Epithelial cell of esophagus (primary cell): ENCODE measurements at places on chromosomes 11 and 22.

GRCh38 chr11:48141475-48142122, 75.0 kb upstream of the OR4B1 start:
- peak; percentile 11 for DNase-seq

- no peak for DNase-seq
These were observed 632.6 kb upstream of the KIRREL3 start for GRCh38 chr11:127632976-127633680.

DNA sequence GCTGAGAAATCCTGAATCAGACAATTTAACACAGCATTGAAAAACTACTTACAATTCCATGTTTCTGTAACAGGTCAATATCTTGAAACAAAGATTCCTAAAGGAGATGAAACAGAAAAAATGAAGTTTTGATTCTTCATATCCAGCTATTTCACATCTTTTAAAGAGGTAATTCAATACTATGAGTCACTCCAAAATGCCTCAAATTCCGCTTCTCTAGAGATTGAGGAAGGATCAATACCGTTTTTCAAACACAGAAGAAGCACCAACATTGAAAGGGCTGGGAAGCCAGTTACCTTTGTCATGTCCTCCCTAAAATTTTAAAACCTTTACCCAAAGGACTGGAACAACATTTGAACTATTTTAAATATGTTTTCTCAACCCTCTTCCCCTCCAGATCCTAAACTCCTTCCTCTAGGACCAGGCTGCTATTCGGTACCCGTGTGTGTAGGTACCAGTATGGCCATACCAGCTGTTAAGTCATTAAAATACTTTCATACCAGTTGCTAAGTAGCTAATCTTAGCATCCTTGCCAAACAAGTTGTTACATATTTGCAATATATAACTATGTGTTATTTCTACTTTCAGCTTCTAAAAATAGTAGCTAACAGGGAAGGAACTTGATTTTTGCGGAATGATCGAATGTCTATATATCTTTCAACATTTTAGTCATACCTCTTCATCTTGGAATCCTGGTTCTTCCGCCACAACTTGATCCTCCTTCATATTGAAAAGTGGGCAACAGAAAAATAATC, 2.3 kb downstream of the DMC1 start:
- peak; percentile 30 for DNase-seq

DNA sequence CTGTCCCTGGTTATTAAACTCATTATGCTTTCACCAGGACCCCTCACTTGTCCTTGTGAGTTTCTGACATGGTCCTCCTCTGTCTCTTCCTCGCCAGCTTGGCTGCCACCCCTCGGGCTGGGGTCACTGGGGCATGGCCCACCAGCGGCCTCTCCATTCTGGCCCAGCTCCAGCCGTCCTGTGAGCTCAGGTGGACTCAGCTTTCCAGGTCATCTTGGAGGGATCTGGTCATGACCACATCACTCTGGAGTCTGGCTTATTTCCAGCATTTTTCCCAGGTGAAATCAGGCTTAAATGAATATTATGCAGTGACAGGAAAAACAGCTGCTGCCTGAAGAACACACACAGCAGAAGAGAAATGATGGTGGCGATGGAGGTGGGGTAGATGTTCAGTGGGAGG, 224.5 kb downstream of the ADAMTS15 start:
- peak; percentile 62 for DNase-seq

GRCh38 chr22:20197407-20198030, 46.7 kb upstream of the CCDC188 start:
- DNase-seq = no peak

DNA sequence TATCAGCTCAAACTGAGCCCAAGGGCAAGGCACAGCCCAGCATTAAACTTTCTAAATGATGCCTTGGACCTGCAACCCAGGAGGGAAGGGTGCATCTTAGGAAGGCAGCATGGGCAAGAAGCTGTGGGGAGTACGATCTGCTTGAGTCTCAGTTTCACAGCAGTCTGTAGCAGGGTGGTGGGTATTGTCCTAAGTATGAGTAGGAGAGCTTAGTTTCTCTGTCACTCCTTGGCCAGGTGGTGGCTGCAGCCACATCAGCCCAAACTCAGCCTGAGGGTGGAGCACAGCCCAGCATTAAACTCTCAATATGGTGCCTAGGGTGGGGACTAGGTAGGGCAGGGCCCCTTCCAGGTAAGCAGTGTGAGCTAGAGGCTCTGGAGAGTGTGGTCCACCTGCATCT, 85.5 kb downstream of the ACER3 start:
- DNase-seq = no peak

DNA sequence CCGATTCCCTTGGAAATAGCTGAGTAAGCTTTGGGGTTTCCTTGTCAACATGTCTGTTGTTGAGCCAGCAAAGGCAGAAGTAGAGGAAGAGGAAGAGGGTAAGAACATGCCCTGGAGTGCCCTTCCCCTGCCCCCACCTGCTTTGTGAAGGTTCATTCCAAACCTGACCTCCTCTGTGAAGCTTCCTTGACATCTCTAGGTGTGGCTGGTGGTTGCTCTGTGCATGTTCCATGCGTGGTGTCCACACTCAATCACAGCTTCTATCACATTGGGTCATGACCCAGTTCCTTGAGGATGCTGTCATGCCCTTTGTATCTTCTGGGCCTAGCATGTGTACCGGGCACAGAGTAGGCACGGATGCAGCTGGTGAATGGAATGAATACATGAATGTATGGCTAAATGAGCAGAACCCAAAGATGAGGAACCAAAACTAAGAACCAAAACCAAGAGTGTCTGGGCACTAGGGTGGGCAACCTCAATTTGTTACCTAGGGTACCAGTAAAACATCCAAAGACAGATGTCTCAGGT, 23.7 kb upstream of the FXYD6 start:
- DNase-seq = no peak

DNA sequence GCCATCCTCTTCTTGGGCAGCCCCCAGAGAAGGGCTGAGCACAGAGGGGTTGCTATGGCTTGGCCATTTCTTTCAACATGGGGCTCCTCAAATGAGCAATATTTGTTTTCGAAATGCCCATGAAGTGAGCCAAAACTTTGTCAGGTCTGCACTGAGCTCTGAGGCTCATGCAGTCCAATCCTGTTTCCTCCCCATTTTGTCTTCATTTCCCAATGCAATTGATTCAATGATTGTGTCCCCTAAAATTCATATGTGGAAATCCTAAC, 60.6 kb upstream of the CD44 start:
- DNase-seq = no peak

GRCh38 chr11:66328302-66329144, 7.7 kb downstream of the RIN1 start:
- peak; percentile 70 for DNase-seq

DNA sequence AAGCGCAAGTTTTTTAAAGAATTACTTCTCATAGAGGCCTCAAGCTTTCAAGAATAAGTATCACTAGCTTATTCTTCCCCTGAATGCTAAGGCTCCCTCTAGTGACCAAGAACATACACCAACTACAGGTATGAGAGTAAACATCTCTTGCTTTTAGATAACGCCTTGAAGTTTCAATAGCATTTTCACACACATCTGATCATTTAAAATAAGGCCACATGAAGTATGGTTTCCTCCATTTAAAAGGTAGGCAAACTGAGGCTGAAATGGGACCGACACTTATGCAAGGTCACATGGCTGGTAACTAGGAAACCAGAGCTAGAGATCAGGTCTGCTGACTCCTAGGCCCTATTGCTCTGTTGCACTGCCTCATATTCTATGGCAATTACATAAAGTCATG, 66.5 kb downstream of the CCDC34 start:
- peak; percentile 75 for DNase-seq

DNA sequence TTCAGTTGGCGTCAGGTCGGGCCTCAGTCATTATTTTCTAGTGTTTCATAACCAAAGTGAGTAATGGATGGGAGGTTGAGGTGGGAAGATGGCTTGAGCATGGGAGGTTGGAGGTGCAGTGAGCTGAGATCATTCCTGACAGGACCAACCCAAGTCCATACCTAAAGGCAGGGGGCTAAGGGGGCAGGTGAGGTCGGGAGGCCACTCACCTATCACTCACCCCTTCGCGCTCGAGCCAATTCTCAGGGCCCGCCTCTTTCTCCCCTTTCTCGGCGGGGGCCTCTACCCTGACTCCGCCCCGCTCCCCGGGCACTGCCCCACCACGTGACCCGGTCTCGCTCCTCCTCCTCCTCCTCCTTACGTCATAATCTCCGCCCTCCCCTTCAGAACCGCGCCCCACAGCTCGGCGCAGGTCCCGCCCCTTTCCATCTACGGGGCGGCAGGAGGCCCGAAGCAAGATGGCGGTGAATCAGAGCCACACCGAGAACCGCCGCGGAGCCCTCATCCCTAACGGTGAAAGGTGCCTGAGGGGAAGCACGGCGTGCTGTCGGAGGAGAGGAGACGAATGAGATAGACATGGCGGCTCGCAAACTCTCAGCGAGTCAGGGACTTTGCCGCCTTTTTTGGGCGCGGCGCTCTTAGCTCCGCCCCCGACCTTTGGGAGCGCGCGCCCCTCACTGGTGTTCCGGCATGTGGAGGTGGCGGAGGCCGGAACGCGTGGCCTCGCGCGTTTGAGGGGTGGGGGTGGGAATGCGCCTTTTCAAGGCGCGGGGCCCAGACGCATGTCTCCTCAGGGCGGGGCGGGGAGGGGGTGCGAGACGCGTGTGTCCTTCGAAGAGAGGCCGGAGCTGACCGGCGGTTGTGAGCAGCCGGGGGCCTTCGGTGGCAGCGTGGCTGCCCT, at the start of gene WBP2NL:
WBP2NL (plus strand) TSS at position 428 of the 901 bp plus-strand sequence; CDS start at position 459, 31 bp downstream.
- peak; percentile 83 for DNase-seq

DNA sequence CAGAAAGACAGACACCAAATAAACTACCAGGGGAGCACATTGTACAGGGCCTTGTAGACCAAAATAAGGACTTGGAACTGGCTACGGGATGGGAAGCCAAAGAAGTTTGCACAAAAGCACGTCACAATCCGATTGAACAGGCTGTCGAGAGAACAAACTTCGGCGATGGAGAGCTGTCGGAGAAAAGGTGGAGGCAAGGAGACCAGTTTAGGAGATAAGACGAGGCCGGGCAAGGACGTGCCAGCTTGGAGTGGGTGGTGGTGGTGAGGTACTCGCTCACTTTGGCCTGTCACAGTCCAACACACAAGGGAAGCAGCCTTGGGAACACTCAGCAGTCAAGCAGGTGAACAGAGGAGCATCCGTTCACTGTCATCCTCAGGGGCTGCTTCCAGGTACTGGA, 19.0 kb downstream of the APOL5 start:
- DNase-seq = no peak

DNA sequence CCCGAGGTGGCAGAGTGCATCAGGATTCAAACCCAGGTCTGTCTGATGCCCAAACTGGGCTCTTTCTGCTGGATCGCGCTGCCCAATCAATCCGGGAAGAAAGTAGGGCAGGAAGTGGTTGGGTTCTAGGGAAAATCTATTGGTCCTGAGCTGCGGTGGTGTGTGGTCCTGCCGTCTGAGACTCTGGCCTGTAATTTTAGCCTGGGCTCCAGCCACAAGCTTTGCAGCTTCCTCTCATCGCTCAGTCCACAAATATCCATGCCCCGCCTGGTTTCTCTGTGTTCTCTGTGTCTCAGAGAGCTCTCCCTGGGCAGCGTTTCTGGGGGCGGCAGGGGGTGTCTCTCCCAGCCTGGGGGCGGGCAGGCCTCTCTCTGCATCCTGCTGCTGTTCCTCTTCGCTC, 18.7 kb downstream of the CACNG2 start:
- DNase-seq = no peak

GRCh38 chr11:3130269-3131071, 34.6 kb downstream of the OSBPL5 start:
- DNase-seq = peak; percentile 96

- peak; percentile 82 for DNase-seq
These were observed 29.6 kb upstream of the CCDC134 start for GRCh38 chr22:41770715-41771468.

DNA sequence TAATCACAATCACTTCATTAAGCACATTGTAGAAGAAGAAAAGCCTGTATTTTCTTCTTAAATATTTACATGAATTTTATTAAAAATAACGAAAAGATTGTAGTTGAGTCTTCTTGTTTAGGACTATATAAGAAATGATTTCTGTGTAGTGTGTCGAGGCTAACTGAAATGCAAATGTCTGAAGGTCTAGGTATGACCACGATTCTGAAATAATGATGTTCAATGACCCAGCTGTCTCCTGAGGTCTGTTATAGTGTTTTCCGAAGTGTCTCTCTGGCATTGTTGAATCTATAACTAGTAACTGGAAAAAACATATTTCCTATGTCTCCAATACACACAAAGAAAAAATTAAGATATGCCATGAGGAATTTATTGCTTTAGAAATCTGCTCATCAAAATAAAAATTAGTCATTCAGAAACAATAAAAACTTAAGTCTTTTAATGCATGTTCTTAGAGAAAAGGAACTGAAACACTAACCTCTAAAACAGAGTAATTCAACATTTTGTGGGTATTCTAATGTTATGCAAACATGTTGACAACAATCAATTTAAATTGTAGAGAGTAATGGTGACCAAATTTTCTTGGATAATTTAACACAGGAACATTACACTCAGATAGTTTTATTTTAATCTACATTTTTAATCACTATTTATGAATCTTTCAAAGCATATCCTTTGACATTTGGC, 55.0 kb downstream of the CASP12 start:
- DNase-seq = no peak

GRCh38 chr11:19869466-19869865, 156.8 kb downstream of the NAV2 start:
- no peak for DNase-seq

DNA sequence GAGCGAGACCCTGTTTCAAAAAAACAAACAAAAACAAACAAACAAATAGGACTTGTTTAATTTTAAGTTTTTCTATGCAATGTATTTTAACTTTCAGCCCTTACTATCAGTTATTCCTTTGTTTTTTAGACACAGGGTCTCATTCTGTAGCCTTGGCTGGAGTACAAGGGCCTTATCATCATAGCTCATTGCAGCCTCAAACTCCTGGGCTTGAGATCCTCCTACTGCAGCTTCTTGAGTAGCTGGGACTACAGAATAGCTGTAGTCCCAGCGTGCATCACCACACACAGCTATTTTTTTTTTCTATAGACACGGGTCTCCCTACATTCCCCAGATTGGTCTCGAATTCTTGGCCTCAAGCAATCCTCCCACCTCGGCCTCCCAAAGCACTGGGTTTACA, 44.5 kb downstream of the PIK3C2A start:
- no peak for DNase-seq

- DNase-seq = peak; percentile 54
These were observed 950 bp upstream of the LAYN start for GRCh38 chr11:111539426-111540113.

- DNase-seq = peak; percentile 30
These were observed 626 bp downstream of the FLRT1 start for GRCh38 chr11:64036087-64037026.

DNA sequence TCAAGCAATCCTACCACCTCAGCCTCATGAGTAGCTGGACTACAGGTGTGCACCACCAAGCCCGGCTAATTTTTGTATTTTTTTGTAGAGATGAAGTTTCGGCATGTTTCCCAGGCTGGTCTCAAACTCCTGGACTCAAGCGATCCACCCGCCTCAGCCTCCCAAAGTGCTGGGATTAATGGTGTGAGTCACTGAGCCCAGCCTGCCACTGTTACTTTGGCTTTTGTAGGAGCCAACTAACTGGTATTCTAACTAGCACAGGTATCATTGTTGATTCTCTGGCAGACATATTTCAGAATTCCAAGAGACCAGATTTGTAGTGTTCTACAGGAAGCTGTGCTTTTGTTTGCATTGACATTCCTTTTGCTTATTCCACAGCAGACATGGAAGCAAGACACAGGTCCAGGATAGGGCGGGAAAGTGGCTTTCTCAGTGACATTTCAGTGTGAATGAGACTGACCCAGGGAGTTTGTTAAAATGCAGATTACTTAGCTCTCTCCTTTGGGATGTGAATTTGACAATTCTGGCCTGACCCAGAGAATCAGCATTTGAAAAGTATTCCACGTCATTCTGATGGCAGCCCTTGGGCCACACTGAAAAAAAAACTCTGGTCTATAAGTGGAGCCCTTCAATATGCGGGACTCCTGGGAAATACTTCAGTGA, 52.2 kb upstream of the PAX6 start:
- DNase-seq = no peak
